ENCODE measurements at places on chromosomes 6 and 20.

GRCh38 chr20:45826381-45827019 lies 612 bp downstream of the TNNC2 start:
- peak; percentile 70 for DNase-seq

DNA sequence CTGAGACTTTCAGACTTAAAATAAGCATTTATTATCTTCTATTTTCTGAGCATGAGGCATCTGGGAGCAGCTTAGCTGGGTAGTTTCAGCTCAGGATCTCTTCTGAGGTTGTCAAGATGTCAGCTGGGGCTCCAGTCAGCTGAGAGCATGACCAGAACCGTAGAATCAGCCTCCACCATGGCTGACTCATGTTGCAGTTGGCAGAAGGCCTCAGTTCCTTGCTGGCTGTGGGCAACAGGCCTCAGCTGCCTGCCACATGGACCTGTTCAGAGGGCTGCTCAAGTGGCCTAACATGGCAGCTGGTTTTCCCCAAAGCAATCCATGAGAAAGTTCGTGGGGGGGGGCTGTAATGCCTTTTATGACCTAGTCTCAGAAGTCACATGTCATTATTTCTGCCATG lies 142.3 kb downstream of the LY86 start:
- peak; percentile 73 for DNase-seq

DNA sequence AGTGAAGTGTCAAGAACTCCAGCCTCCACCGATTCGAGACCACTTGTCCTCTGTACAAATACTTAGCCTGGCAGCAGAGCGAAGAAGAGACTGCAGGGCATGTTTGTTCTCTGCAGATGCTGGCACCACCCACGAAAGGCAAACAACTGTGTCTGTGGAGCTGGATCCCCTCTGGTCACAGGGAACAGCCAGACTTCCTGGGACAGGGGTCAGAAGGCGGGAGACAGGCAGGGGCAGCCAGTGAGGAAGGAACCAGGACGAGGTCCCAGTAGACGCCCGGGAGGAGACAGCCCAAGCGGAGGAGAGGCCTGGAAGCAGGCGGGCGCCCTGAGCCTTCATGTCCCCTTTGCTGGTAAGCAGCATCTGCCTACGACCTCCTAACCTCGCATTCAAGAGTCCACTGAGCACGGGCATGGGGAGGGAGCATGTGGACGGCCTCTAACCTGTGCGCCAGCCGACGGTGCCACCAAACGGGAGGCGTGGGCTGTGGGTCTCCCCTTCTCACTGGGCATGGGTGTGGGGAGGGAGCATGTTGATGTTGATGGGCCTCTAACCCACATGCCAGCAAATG lies 265.5 kb downstream of the DLL1 start:
- DNase-seq = no peak

- DNase-seq = peak; percentile 89
Measured at GRCh38 chr6:26286168-26286877, 78.7 kb upstream of the BTN3A2 start.

DNA sequence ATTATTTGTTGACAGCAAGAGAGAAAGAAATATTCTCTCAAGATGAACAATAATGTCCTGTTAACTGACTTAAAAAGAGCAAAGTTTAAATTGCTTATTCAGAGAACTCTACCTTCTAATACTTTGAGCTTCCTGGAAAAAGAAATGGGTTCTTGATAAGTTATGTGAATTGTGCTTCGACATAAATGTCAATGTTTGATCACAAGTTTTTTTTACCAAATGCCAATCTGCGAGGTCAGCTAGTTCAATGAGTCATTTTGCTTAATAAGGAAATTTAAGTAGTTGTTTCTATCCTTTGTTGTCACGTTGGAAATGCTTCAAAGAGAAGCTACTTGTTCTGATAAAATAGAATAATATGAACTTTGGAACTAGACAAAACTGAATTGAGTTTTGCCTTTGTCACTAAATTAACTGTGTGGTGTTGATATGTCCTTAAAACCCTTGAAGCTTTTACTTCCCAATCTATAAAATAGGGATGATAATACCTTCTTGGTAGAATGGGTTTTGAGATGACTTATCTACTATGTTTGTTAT lies 642.1 kb upstream of the FLRT3 start:
- DNase-seq = no peak

GRCh38 chr6:6699741-6700367 lies 111.3 kb downstream of the LY86 start:
- DNase-seq = peak; percentile 93

GRCh38 chr6:99979953-99980352 lies 14.1 kb downstream of the MCHR2 start:
- DNase-seq = no peak

DNA sequence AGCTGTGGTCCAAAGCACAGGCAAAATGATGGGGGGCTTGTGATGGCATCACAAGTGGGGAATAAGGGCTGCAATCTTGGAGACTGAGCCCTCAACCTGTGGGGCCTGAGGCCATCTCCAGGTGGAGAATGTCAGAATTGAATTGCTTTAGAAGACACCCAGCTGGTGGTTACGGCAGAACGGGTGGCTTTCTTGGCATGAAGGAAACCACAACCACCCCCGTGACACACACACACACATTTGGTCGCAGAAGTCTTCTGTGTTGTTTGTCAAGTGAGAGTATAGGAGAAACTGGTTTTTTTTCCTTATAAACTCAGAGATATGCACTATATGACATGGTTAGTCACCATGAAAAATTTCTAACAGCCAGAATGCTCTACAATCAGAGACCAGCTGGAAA lies 139.5 kb upstream of the CDH4 start:
- no peak for DNase-seq

- DNase-seq = peak; percentile 74
Measured at GRCh38 chr6:149114167-149114566, 203.3 kb upstream of the TAB2 start.

DNA sequence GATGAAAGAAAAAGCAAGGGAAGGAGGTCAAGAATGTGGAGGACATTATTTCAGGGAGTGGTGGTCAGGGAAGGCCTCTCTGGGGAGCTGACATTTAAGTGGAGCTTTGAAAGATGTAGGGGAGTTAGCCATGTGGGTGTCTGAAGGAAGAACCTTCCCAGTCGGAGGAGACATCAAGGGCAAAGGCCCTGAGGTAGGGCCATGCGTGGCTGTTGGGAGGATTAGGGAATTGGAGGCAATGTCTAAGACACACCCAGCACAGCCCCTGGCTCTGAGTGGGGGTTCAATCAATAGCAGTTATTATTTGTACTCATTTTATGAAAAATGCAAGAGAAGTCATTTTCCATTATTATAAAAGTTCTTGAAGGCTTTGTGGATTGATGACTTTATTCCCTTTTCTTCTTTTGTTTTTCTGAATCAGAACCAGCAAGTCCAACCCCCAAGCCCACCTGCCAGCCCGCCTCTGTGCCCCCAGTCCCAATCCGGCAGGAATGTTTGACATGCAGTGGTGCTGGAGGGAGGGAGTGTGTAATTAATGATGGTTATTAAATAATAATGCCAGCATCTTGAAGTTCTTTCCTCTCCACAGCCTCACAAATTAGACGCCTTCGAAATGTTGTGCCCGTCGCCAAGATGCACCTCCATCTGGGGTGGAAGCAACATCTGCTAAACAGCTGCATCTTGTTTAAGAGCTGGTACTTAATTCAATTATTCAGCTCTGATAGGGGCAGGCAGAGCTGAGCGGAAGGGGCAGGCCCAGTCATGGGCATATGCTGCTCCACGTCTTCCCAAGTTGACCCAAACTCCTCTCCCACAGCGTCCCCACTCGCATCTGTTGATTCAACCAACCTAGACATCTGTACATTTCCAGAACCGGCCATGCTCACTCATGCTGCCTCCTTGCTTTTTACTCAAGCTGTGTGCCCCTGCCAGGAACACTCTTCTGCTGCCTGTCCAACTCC lies 81.3 kb upstream of the SIRPA start:
- DNase-seq = no peak

DNA sequence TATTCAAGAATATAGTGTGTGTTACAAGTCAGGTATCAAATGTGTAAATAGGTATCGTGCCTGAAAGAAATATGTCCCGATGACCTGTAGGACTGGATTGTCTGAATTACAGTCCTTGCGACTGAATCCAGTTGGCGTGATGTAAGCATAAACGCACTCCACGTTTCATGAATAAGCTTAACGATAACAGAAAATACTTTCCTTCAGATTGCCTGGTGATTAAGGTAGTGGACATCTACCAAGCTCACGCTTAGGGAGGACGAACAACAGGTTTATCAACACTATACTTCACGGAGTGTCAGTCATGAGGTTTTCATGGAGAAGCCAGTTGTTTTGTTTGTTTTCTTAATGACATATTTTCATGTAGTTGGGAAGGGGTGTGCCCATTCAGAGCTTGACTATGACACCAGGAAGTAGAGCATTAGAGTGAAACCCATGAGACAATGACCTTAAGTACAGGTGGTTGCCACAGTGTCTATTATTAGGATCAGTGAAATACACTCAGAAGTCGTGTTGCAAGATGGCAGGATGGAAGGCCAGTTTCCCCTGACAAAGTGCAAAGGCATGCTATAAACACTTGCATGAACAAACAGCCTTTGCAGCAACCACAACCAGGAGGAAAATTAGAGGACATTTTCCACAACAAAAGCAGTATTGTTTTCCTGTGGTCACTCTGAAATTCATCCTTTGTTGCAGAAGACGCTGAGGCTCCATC lies 305.8 kb upstream of the PRDM1 start:
- no peak for DNase-seq

DNA sequence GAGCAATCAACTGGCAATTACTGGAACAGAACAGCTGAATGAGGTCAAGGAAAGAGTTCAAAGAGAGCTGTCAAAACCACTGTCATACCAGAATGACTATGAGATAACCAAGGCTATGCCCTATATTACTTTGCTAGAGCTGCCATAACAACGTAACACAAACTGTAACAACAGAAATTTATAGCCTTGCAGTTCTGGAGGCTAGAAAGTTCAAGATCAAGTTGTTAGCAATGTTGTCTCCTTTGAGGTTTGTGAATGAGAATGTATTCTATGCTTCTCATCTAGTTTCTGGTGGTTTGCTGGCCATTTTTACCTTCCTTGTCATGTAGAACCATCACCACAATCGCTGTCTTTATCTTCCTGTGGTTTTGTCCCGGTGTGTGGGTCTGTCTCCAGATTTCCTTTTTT lies 1323.0 kb upstream of the GJE1 start:
- no peak for DNase-seq

GRCh38 chr6:157683707-157684106 lies 139.3 kb upstream of the SNX9 start:
- no peak for DNase-seq

DNA sequence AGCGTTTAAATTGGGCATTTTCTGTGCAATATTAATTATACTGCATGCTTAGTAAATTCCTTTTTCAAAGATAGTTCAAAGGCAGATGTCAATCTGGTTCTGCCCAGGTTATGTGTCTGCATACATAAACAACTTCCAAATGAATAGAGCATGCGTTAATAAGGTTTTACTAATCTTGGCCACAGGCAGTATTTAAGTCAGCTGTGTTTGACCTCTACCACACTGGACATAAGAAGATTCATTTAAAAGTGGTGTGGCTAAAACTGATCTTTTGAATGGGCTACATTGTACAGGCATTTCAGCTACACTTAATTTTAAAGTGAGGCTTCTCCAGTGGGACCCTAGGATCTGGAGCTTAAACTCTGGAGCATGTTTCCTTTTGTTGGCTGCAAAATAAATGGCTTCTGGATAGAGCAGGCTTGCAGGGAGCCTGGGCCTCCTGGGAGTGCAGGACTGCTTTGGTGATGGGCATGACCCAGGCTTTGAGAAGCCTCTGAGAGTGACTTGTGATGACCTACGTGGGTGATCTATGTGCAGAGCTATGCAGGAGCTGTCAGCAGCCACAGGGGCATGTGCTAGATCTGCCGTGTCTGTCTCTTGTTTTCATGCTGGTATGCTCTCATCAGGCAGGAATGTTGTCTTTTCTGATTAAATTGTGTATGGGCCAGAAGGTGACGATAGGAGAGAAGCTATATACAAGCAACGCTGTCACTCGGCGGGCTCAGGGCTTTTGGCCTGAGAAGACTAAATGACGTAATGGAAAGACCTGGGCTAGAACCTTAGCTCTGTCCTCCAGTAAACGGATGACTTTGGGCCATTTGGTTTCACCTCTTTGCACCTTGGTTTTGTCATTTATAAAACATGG lies 331.2 kb downstream of the QKI start:
- peak; percentile 58 for DNase-seq

GRCh38 chr20:39214828-39215227 lies 252.7 kb downstream of the DHX35 start:
- DNase-seq = peak; percentile 23

DNA sequence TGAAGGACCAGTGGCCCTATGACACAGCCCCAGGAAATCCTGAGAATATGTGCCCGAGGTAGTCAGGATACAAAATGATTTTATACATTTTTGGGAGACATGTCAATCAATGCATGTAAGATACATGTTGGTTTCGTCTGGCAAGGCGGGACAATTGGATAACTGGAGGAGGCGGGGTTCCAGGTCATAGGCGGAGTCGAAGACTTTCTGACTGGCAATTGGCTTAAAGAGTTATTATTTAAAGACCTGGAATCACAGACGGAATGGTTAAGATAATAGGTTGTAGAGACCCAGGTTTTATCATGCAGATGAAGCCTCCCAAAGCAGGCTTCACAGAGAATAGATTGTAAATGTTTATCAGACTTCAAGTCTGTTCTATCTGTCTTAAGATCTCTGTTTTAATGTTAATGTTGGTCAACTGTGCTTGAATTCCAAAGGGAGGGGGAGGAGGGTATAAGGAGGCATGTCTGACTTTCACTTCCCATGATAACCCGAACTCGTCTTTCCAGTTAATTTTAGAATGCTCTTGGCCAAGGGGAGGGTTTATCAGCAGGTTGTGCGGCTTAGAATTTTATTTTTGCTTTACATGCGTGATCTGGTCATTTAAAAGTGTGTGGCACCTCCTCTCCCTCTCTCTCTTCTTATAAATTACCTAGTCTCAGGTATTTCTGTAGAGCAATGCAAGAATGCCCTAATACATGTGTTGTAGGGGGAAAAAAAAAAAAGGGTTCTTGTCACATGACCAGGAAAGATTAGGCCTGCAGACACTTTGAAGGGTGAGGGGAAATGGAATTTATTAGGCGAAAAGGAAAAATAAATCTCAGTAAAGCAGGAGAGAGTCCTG lies 230.7 kb downstream of the NFATC2 start:
- DNase-seq = no peak

- DNase-seq = no peak
Measured at GRCh38 chr6:98272060-98272459, 562.3 kb upstream of the POU3F2 start.

- DNase-seq = no peak
Measured at GRCh38 chr6:3349388-3350251, 90.9 kb downstream of the PSMG4 start.

GRCh38 chr6:107819964-107820337 lies 4.2 kb downstream of the SCML4 start:
- no peak for DNase-seq
